CD8-positive, alpha-beta T cell (primary cell): ENCODE measurements at places on chromosomes 5 and 9.

DNA sequence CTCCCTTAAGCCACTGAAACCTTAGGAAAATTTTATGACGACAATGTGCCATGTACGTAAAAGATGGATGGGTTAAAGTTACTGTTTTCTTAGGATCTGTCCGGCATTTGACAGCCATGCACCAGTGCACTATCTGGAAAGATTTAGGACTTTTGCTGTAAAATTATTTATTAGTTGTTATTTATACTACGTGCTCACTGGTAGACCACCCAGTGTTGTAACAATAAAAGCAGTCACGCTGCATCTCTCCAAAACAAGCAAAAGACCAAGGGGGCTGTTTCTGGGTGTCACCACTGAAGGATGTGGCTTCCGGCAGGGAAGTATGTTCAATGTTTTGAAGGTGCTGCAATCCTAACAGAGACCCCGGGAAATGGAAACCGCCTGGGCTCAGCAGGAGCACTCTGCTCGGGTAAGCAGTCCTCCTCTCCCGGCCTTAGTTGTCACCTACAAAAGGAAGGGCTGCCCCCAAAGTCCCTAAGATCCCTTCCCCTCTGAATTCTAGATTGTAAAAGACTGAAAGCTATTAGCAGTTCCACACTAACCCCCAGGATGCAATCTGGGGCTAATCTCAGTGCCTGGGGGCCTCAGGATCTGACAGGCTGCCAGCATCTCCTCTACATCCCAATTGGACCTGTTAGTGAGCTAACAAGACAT lies 38.6 kb downstream of the SAXO1 start:
- no peak for DNase-seq

DNA sequence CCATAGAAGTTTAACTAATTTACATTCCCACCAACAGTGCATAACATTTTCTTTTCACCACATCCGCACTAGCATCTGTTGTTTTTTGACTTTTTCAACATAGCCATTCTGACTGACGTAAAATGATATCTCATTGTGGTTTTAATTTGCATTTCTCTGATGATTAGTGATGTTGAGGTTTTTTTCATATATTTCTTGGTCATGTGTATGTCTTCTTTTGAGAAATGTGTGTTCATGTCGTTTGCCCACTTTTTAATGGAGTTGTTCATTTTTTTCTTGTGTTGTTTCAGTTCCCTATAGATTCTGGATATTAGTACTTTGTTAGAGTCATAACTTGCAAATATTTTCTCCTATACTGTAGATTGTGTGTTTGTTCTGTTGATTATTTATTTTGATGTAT lies 163.4 kb downstream of the FER start:
- DNase-seq: no peak

DNA sequence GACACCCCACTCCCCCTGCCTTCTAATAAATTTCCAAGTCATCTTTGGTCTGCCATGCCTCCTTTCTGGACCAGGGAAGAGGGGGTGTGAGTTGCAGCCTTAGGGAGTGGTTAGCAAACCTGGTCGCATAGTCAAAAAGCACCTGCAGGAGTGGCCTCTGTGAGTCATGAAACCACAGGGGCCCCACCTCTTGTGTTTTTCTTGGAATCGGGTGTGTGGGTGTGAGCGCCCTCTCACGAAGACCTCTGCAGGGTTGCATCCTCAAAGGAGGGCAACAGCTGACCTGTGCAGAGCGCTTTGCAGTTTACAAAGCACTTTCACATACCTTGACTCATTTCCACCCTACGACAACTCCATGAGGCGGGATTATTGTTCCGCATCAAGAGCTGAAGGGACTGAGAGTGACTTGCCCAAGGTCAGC lies 36.8 kb upstream of the TEX48 start:
- DNase-seq: peak; percentile 60

DNA sequence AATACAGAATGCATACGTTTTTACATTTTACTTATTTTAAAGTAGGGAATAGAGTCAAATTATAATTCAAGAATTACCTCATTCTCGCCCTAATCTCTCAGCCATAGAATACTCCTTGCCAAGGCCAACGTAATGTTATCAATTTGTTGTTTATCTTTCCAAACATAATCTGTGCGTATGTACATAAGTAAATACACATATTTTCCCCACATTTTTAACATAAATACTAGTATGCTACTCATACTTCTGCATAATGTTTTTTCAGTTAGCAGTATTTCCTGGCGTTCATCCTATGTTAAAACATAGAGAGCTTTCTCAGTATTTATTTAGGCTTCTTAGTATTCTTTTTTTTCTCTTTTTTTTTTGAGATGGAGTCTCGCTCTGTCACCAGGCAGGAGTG lies 28.8 kb downstream of the RBM27 start:
- no peak for DNase-seq

DNA sequence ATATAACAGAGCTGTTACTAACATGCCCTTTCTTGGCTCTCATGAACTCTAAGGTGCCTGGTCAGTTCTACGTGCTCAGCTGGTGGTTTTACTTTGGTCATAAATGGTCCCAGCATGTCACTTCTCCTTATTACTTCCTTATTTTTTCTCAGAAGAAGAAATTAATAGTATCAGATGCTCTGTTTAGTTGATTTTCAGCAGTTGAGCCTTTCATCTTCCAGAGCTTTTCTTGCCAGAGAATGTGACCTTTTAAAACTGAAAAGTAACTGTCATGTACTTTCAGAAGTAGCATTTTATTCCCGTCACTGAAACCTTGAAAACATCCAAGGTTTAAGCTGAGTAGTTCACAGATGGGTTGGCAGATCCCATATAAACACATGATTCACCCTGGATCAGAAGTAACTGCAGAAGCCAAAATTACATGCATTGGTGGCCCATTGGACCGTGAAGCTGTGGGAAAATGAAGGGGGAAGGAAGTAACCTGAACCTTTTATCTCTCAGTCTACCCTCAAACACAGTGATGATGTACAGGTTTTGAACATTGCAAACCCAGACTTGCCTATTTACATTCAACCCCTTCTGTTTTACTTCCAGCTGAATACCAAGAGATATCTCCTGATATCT lies 50.5 kb downstream of the HACD4 start:
- no peak for DNase-seq

- DNase-seq: no peak
These were observed 51.2 kb downstream of the SLC1A3 start for GRCh38 chr5:36657563-36657995.

DNA sequence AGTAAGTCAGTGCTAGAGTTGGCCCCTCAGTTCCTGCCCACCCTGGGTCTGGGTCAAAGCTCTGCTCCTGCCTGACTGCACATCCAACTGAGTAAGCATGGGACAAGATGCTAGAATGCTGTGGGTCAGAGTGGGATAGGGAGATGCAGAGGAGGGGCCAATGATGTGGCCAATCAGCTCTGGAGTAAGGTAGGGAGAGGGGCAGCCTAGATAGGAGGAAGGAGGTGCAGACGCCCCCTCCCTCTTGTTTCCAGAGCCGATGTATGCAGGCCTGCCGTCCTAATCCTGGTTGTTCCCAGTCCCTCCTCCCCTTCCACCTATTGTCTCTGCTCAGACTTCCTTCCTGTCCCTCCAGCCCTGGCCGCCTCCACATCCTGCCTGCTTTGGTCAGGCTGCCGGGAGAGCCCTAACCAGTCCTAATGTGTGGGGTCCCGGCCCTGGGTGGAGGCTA lies 1.3 kb downstream of the ARAP3 start:
- no peak for DNase-seq

- no peak for DNase-seq
These were observed 150 bp downstream of the SNX30 start for GRCh38 chr9:112750764-112751055.

GRCh38 chr9:133278161-133279114 lies 3.4 kb upstream of the ABO start:
- DNase-seq: no peak

DNA sequence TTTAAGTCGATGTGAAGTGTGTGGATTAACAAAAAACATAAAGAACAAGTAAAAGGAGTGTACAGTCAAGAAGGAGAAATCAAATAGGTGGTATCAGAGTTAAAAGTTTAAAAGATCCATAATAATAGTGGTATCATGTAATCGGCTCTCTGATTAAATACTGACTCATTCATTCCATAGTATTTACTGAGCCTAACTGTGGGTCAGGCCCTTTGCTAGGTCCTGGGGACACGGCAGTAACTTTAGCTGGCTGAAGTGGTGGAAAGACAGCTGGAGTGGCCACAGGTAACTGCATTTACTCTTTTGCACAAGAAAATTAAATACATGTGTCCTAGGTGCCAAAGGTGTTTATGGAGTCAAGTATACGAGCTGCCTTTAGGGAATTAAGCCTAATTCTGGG lies 124.0 kb downstream of the GNAQ start:
- no peak for DNase-seq

- DNase-seq: no peak
These were observed 311.0 kb downstream of the SLIT3 start for GRCh38 chr5:168989731-168990505.

GRCh38 chr5:38707352-38708210 lies 138.2 kb upstream of the OSMR start:
- no peak for DNase-seq

GRCh38 chr5:52878656-52879055 lies 90.9 kb downstream of the ITGA1 start:
- DNase-seq: no peak

- no peak for DNase-seq
These were observed 82.3 kb downstream of the RAI14 start for GRCh38 chr5:34738381-34738780.

- no peak for DNase-seq
These were observed 387.3 kb downstream of the HINT1 start for GRCh38 chr5:130777794-130778193.

GRCh38 chr9:136203408-136204144 lies 1.4 kb downstream of the LHX3 start:
- DNase-seq: no peak

GRCh38 chr5:8137941-8138550 lies 269.1 kb downstream of the MTRR start:
- no peak for DNase-seq

DNA sequence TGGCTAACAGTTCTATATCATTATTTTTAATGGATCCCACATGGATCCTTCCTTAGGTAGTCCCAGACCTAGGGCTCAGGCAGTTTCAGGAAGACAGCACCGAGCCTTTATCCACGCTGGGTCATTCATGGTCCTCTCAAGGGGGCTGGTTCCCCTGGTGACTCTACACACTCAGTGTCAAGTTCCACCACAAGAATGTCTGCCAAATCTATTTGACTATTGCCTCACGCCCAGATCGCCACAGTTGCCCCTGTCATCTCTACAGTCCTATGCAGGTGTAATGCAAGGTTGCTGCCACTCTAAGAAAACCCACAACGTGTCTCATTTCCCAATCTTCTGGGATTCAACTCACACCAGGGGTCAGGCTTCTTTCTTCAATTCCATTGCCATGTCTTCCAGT lies 8.0 kb upstream of the ZNF366 start:
- no peak for DNase-seq

DNA sequence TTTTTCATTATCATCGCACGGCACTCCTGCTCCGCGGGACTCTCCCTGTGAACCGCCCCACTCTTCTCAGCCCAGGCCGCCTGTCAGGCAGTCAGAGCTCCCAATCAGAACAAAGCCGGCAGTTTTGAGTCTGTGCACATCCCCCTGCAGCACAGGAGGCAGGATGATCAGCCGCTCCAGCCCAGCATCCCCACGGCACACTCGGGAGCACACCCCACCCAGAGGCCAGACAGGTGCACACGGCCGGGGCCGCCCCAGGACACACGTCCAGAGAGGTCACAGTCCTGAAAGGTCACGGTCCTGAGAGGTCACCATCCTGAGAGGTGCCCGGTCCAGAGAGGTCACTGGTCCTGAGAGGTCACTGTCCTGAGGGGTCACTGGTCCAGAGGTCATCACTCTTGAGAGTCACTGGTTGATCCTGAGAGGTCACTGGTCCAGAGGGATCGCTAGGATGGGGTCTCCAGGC lies 8.4 kb downstream of the TPPP start:
- DNase-seq: no peak

GRCh38 chr5:116482394-116482793 lies 92.2 kb downstream of the SEMA6A start:
- DNase-seq: no peak

- DNase-seq: no peak
These were observed 458.6 kb upstream of the PAPPA start for GRCh38 chr9:115694991-115695390.

GRCh38 chr5:136453986-136454758 lies 88.8 kb upstream of the TRPC7 start:
- DNase-seq: no peak

DNA sequence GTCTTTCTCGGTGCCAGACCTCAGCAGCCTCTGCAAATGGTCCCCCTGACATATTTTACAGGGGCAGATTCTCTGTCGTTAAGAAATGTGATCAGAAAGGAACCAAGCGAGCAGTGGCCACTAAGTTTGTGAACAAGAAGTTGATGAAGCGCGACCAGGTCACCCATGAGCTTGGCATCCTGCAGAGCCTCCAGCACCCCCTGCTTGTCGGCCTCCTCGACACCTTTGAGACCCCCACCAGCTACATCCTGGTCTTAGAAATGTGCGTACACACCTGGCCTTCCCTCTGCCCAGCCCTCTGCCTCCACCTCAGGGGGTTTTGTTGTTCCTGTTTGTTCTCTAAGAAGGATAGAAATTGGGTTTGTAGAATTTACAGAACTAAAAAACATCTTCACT lies 77.3 kb upstream of the OTULINL start:
- no peak for DNase-seq

DNA sequence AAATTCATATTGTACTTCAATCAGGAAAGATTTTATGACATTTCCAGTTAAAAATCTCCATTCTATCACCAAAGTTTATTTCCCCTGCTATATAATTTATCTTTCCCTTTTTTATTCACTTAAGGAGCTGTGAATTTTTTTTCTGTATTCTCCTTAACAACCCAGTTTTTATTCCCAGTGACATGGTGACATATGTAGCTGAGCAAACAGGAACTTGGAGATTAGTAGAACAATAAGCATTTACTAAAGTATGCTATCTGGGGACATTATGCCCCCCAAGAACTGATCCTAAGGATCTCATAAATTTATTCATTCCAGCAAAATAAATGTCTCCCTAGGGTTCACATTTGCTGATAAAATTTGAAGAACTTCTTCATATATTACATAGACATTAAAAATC lies 1044.0 kb upstream of the CDH6 start:
- no peak for DNase-seq

- no peak for DNase-seq
These were observed 123.7 kb downstream of the EDIL3 start for GRCh38 chr5:84260939-84261338.

GRCh38 chr5:38601133-38601862 lies 44.9 kb upstream of the LIFR start:
- DNase-seq: no peak

- DNase-seq: no peak
These were observed 131.8 kb upstream of the IER5L start for GRCh38 chr9:129309906-129310305.

GRCh38 chr9:124973807-124974206 lies 32.9 kb upstream of the GOLGA1 start:
- DNase-seq: no peak

GRCh38 chr9:107137495-107138202 lies 145.4 kb upstream of the RAD23B start:
- DNase-seq: no peak
